IMR-90 (cell line): ENCODE measurements at places on chromosomes 2 and 18. TPM values are rescaled to one million over a fixed set of nuclear protein-coding genes. Genes with fewer than 3 reads are reported as not detected.

The TUBA3E gene
- total RNA-seq, result not detected in 2 replicates

The RAB12 gene
- 14.9 and 35.3 TPM in 2 replicates for total RNA-seq

The WDPCP gene
- total RNA-seq, result 7.8 and 10.2 TPM in 2 replicates

DNA sequence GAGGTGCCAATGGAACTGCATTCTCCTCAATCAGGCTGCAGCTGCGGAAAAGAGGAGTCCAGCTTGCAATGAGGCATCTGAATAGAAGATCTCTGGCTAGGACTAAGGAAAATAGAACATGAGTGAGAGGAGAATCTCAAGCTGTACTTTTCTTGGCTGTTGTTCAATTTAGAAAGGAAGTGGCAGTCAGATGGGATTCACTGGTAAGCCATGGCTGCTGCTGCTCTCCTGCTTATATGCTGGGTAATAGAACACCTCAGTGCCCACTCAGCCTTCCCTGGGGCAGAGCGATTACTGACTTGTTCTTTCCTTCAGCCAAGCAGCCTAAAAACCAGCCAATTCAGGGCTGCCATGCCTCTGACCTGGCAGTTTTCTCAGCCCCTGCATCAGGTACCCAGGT, 17.6 kb upstream of the CHST9 start:
- DNase-seq, result no peak

- DNase-seq, result peak; percentile 34
Observed at GRCh38 chr2:151999053-151999452, 99.8 kb downstream of the CACNB4 start.

DNA sequence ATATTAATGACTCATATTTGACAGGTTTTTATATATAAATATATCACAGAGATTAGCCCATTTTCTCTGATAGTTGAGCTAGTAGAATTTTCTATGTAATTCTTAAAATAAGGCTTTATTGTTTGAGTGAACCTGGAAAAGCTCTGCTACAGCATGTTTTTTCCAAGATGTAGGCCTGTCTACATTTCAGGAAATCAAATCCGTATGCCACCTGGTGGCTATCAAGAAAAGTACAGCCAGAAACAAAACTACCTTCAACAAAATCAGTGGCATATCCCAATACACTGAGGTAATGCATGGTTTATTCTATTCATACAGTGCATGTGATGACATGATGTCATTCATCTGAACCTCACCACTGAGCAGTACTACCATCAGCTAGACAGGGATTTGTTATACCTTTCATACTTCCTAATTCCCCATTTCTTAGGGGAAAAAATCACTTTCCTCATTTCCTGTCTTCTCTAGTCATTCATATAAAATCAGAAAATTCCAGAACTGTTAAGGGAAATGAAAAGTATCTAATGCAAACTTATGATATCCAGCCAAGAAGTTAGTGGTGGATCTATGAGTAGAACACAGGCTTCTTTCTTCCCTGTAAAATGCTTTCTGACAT, 310.4 kb upstream of the SYT4 start:
- DNase-seq, result peak; percentile 41

DNA sequence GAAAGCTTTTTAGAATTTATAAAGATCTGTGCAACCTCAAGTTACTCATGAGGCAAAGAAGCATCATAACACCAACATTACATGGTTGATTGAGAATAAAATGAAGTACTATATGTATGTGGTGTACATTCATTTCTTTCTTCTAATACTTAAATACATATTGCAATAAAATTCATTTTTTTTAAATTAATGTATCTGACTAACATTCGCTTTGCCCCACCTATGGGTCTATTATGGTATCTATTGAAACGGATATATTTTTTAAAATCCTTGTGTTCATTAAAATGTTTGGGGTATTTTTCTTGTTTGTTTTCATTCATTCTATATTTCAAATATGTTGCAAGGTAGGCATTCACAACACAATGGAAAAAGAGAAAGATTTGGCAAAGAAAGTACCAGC, 237.5 kb downstream of the DSEL start:
- DNase-seq, result no peak

GRCh38 chr2:138440759-138441158, 60.8 kb upstream of the SPOPL start:
- DNase-seq, result no peak

DNA sequence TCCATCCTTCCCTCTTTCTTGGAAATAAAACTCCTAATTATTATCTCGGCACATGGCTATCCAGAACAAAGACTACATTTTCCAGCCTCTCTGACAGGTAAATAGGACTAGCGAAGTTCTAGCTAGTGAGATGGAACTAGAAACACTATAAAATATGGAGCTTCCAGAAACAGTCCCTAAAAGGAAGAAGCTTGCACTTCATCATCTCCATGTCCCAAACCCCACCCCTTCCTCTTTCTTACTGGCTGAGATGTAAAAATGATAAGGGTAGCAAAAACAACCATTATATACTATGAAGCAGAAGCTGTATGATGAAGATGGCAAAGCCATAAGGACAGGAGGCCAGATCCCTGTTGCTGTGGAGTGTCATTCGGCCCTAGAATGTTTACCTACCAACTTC, 11.7 kb upstream of the ACTR2 start:
- DNase-seq, result no peak

GRCh38 chr2:238453842-238454241, 27.1 kb downstream of the ASB1 start:
- no peak for DNase-seq

- DNase-seq, result no peak
Observed at GRCh38 chr2:38107738-38108410, 31.9 kb upstream of the CYP1B1 start.

DNA sequence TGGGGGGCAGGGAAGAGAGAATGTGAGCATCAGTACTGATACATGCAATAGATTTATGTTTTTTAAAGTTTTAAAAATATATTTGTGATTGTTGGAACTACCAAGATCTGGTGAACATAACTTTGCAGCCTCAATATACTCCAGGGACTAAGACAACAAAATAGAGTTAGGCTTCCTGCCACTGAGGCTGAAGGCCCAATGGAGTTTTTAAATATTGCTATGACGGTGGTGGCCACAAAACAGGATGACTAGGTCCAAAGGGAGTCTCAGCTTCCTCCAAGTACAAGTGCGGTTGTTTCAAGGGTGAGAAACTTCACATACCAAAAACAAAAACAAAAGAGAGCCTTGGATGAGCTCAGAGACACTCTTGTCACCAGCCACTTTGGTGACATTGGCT, 72.9 kb downstream of the CCBE1 start:
- DNase-seq, result no peak

DNA sequence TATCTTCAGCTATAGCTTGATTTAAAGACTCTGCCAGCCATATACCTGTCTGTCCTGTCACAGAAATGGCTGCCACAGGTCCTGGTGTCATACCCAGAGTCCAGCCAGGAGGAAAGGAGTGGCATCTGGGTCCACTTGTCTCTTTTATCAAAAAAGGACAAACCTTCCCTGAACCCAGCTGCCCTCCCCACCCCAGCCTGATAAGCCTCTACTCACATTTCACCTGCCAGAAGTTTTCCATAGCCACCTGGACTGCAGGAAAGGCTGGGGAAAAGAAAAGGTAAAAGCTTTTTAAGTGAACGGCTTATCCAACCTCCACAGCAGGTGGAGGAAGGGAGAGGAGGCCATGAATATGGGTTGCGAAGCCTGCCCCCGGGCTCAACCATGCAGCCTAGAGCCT, 32.8 kb downstream of the TMEM163 start:
- no peak for DNase-seq

DNA sequence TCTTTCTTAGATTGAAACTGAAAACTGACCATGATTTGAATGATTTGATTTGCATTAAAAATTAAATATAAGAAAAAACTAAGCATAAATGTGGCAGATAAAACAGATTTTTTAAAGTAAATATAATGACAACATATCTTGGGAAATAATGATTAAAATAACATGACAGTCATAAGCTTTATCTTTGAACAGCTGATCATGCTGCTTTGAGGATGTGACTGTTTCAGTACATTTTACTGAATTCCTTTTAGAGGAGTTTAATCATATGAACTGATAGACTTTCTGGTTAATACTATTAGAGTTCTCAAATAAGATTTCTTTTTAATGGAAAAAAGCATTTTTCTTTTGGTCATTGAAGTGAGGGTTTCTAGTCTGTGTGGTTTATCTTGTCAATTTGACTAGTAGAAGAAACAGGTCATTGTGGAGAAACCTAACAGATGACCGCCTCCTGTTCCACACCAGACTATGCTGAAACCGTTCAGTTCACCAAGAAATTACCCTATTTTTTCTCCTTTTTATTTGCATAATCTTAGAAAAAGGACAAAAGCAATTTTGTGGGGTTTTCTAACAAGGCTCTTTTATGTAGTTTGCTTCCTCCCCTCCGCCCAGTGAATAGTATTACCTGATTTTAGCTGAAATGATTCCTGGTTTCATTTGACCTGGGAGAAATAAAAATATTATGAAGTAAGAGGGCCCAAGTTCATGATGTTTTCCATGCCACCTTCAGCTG, 262.1 kb downstream of the PTGR3 start:
- peak; percentile 52 for DNase-seq

- no peak for DNase-seq
Observed at GRCh38 chr2:128420776-128421175, 102.1 kb upstream of the HS6ST1 start.

GRCh38 chr2:151575338-151575737, 158.9 kb downstream of the NEB start:
- DNase-seq, result no peak

GRCh38 chr2:101728865-101729264, 31.4 kb downstream of the MAP4K4 start:
- DNase-seq, result no peak
